ENCODE measurements at places on chromosomes 5 and 9.
A peak's percentile ranks its signal among the peaks of the same experiment; 100 is the strongest.

DNA sequence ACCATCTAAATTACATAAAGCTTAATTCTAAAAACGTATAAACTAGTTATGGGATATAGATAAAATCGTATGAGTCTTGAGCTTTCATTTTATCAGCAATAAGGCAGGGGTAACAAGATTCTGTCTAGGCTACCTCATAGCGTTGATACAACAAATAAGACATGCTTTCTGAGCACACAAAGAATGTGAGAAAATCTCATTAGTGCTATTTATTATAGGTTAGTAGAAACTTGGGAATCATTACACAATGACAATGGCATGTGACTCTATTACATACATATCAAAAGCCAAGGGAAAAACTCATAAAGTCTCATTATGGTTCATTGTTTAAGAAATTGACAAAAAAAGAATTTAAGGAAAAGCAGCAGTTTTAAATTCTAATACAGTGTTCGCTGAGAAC is 448.6 kb downstream of the PLK2 start:
- no peak for DNase-seq

DNA sequence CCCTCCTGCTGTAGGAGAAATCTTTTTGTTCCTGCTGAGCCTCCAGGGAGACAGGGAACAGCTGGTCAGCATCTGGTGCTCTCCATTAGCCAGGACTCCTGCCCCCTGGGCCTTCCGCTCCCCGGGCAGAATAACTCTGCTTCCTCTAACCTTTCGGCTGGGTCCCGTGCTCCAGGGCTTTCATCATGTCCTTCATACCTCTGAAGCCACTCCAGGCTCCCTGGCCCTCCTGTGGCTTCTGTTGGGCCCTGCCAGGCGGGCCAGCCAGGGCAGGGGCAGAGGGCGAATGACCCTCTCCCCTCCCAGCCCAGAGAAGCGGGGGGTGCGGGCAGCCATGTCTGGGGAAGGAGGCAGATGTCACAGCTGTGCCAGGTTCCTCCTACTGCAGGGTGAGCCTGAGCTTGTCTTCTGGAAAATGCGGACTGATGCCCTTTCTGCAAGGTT is 81.7 kb upstream of the LMX1B start:
- no peak for DNase-seq

GRCh38 chr9:1956958-1957357 is 58.2 kb upstream of the SMARCA2 start:
- no peak for DNase-seq

- DNase-seq, result no peak
Observed at GRCh38 chr5:72494623-72495124, 12.5 kb downstream of the ZNF366 start.

GRCh38 chr5:111004291-111004690 is 67.2 kb upstream of the TSLP start:
- DNase-seq, result no peak

DNA sequence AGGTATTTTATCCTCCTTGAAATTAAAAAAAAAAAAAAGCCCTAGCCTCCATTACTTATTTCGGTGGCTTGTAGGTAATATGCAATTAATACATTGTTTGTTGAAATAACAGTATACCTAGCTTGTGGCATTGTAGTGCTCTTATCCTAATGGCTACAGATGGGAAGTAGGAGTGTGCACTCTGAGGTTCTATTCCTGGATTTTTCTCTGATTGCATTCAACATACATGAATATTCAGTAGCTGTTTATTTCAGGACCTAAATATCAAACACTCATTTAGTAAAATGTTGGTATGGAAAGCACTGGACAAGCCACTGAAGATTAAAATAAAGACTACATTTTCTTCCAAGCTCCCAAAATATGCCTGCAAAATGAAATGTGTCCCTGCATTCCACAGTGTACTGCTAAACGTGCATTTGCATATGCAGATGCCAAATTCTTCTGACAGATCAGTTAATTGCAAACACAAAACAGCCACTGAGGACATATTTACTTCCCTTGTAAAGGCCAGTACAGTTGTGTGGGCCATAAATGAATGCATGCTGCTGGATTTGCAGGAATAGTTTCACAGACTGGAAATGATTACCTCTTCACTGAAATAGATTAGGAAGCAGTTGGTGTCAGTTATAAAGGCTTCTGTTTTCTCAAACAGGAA is 826.1 kb downstream of the PRELID2 start:
- DNase-seq, result no peak

DNA sequence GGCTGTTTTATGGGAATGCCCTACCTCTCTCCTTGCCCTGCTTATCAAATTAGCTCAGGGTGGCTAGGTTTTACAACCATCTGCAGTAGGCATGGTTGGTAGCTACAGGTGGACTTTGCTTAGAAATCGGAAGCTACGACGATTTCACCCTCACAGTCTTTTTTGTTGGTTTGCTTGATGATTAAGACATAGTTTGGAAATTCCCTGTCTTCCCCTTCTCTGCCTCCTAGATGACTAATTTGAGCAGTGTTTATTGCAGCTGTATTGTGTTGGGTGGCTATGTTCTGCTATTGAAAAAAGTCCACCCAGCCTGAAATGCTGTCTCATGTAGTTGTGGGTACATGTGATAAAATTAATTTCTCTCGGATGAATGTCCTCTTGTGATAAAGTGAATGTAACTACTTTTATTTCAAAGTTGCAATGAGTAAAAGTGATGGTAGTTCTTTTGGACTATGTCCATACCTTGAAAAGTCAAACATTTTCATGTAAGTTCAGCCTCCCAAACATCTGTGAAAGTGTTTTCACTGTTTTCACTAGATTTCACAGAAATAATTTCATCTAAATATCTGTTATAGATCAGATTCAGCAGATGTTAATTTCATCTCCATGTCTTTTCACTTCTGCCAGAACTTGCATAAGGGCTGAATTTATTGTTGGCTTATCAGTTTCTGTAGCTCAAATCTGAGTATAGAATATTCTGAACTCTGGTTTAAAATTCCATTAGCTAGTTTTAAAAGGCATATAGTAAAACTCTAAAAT is 37.3 kb upstream of the FYB1 start:
- DNase-seq, result no peak

DNA sequence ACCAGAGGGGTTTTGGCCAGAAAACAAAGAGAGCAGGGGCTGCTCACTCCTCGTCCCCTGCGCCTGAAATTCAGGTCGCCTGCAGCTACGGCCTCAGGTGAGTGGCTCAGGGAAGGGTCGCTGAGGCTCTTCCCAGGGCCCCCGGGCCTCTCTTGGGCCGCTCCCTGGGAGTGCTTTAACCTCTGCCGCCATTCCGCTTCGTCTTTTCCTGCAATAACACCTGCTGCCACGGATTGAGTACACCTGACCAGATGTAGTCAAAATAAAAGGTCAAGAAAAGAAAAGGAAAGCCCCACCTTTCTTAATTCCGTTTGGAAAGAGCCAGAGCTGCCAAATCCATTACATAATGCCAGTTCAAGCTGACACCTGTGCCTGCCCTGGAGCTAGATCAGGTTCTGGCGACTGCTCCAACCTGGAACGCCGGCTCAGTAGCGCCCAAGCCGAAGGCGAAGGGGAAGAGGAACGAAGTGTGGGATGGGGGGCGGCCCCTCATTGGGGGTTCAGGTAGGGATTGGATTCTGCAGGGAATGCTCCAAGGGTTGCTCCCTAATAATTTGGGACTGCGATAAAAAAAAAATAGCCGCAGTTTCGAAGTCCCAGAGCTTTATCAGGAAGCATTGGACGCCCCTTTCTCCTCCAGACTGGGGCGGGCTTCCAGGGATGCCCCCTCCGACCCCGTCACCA is 193.9 kb downstream of the MEF2C start:
- DNase-seq, result no peak

- DNase-seq, result no peak
Observed at GRCh38 chr5:112174959-112175594, 244.0 kb downstream of the EPB41L4A start.

- DNase-seq, result no peak
Observed at GRCh38 chr5:16570121-16570815, 46.5 kb downstream of the RETREG1 start.

GRCh38 chr9:84670138-84671041 is 861 bp downstream of the NTRK2 start:
- DNase-seq, result no peak

GRCh38 chr9:69104830-69105527 is 69.1 kb upstream of the TJP2 start:
- DNase-seq, result no peak

- no peak for DNase-seq
Observed at GRCh38 chr5:157471709-157472108, 11.7 kb downstream of the NIPAL4 start.

GRCh38 chr5:39440192-39440957 is 15.6 kb upstream of the DAB2 start:
- no peak for DNase-seq

DNA sequence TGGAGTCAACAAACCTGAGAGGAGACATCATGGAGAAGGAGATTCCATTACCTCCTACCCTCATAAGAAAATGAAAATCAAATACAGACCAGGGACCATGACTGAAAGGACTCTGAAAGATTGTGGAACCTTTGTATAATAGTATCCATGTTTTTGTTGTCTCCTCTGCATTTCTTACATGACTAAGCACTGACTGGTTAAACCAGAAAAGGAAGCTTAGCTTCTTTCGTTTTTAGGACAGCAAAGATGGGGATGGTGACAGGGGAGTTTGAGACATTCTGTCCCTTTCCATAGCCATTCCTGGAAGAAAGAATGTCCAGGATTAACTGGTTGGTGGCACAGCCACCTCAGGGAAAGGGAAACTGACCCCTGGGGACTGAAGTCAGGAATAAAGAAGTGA is 22.2 kb downstream of the ITGA1 start:
- no peak for DNase-seq

- peak; percentile 95 for DNase-seq
Observed at GRCh38 chr5:134465816-134466240, 54.1 kb upstream of the CDKN2AIPNL start.

GRCh38 chr9:77175151-77175550 is 2.2 kb upstream of the VPS13A start:
- DNase-seq, result no peak

DNA sequence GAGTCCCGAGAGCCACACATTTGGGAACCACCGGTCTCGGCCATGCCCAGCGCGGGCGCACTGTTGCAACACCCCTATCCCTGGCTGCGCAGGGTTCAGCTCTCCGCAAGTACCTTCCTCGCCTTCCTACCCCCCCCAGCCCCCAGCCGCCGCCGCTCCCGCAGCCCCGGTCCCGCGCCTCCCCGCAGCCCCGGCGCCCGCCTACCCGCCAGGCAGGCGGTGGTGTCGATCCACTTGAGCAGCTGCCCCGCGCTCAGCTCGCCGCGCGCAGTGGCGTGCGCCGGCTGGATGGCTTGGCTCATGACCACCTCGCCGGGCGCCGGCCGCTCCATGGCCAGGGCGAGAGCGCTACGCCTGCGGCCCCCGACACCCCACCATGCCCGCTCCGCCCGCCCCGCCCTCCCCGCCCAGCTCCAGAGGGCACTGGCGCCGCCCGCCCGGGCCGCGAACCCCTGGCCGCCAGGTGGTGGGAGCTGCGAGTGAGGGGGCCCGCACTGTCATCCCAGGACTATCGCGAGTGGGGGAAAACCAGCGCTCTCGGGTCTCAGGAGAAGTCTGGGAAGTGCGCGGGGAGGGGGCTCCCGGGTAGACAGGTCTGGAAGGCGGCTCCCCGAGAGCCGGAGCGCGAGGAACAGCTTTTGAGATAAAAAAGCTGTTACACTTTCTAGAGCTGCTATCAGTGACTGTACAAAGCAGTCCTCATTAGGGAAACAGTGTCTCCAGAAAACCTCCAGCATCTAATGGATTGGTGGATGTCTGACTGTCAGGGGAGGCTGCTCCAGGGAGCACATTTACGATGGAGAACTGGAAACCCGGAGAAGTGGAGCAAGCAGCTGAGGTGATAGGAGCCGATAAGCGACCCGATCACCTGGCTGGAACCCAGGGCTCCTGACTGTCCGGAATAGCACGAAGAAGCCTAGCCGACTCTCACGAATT is at the start of gene ACOT12:
Gene ACOT12 (minus strand): TSS at position 352 of the 936 bp plus-strand sequence. CDS start 20 bp downstream, at position 332.
- DNase-seq, result no peak

DNA sequence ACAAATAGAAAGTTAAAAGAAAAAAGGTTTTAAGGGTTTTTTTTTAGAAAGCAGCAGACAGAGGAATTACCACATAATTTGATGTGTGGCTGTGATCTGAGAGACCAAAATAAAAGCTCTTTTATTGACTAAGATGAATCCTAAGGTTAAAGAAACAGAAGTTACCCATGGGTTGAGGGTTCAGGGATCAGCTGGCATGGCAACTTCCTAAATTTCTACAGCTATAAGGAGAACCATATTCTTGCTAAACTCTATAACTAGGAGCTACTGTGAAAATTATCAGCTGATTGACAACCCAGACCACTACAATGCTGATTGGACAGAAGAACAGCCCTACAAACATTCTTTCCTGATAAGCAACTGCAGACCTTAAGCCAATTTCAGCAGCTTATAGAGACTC is 40.2 kb downstream of the TMEM215 start:
- DNase-seq, result no peak

DNA sequence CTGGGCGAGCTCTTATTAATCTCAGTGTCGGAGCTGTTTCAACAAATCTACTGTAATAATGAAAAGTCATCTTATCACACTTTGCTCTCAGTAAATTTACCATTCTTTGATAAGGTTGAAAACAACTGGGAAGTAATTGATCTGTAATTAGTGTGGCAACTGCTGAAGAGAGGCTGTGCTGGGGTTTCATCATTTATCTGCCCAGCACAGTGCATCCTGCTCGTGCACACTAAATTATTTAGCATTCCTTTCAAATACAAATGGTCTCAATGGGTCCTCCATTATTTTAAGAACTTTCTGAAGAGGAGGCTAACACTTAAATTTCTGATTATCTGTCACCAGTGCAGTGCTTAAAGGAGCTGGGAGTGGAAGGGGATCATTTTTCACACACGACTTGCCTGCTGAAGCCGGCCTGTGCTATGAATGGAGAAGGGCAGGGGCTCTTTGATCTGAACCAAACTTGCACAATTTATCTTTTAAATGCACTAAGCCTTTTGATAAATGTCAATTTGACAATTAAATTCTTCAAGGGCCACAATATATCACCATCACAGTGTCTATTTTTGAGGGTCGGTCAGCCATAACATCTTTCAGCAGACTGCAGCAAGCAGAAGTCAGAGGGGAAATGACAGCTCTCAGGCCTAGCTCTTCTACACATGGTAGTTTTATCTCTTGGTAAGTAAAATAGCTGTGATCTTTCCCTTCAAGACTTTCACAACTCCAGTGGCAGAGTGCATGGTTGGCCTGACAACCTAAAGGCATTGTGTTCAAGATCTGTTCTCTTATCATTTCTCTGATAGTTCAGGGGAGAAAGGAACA is 106.4 kb upstream of the EFNA5 start:
- DNase-seq, result no peak

DNA sequence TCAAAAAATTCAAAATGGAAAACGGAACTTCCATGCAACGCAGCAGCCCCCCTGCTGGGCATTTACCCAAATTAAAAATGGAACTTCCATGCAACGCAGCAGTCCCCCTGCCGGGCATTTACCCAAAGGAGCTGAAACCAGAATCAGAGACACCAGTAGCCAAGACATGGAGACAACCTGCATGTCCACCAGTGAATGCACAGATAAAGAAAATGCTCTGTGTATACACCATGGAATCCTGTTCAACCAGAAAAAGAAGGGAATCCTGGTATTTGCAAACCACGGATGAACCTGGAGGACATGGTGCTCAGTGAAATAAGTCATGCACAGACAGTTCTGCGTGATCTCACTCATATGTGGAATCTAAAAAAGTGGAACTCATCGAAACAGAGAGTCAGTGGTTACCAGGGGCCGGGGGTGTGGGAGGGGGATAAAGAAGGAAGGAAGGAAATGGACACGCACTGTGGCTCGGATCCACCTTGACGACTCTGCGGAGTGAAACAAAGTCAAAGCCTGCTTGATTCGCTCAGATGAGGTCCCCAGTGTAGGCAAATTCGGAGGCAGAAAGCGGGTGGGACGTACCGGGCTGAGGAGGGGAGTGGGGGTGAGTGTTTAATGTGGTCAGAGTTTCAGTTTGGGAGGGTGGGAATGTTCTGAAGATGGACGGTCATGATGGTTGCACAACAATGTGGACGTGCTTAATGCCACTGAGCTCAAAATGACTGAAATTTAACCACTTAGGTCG is 40.2 kb upstream of the EXOC3 start:
- DNase-seq, result no peak
